ENCODE measurements at places on chromosomes 6 and 20.

- H3K36me3 ChIP-seq: no peaks in the 10 kb centered on the region
- DNase-seq: no peak
- no peak overlapping the region for H3K27ac ChIP-seq
- no peak overlapping the region for H3K4me3 ChIP-seq
Measured at GRCh38 chr20:59752101-59752586, 147.8 kb downstream of the PHACTR3 start.

- no peak overlapping the region for H3K27ac ChIP-seq
- H3K27me3 ChIP-seq: peaks cover 13% of the 10 kb centered on the region
- no peak for DNase-seq
- no peaks in the 10 kb centered on the region for H3K36me3 ChIP-seq
- H3K4me1 ChIP-seq: no peaks in the 10 kb centered on the region
Measured at GRCh38 chr6:40678941-40679340, 91.8 kb upstream of the LRFN2 start.

DNA sequence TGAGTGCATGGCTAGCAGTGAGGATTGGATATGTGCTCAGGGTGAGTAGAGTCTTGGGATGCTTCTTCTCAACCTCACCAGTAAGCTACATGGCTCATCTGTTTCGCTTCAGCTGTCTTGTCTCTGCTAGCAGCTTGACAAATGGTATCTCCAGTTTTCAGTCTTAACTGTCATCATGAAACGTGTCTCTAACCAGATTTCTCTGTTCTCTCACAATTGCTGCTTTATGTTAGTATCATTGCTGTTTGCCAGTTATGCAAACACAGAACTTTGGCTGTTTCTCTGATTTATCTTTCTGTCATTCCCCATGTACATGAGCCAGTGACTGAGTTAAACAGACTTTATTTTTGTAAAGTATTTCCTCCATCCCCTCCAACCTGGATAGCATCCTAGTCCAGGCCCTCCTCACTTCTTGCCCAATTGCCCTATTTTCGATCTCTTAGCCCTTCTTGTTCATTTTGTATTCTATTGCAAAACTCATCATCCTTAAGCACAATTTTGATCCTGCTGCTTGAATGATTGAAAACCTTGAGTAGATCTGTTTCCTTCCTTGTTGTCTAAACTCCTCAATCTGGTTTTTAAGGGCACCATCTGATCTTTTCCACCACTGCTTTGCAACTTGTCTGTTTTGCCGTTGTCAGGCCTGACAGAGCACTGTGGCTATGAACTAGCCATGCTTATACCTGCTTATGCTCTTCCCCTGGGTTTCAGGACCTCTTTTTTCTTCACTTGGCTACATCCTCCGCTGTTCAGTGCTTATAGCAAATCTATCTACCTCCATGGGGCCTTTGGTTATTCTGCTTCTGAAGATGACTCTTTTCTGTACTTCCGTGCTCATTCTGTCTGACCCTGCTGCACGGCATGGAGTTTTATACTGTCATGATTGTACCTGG, 37.7 kb upstream of the ADIG start:
- no peak overlapping the region for H3K27ac ChIP-seq
- H3K36me3 ChIP-seq: peaks cover 23% of the 10 kb centered on the region
- DNase-seq: no peak
- H3K4me3 ChIP-seq: no peak overlapping the region

- DNase-seq: no peak
- no peaks in the 10 kb centered on the region for H3K27me3 ChIP-seq
- no peaks in the 10 kb centered on the region for H3K4me1 ChIP-seq
- no peak overlapping the region for H3K27ac ChIP-seq
Measured at GRCh38 chr6:139230391-139230840, 61.4 kb downstream of the TXLNB start.

DNA sequence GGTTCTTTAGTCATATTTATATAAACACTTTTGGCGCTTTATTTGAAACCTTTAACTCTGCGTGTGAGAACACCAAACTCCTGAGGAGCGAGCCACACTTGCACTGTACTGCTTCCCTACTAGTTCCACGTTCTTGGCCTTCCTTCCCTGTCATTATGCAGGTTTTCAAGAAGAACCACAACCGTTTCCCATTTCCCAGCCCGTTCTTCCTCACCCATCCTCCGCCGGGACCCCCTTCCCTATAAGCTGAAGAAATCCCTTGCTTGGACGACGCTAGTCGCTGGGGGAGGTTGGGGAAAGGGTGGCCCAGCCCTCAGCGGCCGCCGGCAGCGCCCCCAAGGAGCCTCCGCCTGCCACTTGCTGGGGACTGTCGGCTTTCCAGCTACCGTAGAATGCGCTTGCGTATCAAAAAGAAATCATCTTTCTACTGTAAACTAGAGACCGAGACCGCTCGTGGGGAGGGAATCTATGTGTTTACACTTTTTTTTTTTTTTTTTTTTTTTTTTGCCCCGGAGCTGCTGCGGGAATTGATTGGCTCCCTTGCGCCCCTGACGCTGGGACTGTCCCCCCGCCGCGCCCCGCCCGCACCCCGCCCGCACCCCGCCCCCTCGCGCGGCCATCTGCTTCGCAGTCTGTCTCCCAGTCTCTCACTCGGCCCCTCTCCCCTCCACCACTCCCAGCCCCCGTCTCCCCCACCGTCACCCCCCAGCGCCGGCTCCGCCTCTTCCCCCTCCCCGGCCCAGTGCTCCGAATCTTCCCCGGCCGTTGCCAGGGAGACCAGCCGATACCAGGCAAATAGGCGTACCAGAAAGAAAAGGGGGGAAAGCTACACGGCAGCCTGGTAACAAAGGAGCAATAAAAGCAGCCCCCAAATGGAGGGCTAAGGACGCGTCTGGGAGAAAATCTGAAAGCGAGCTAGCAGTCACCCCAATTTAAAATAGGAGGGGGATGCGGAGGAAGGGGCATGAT, 2.3 kb upstream of the MARCKS start:
- peaks cover 53% of the 10 kb centered on the region for H3K27me3 ChIP-seq
- peaks cover 18% of the 10 kb centered on the region for H3K4me1 ChIP-seq
- H3K27ac ChIP-seq: no peak overlapping the region
- DNase-seq: peak; percentile 27
- H3K36me3 ChIP-seq: no peaks in the 10 kb centered on the region

All from activated naive CD8-positive, alpha-beta T cell treated with anti-CD3 and anti-CD28 coated beads, Interleukin-2, amount 10 ng/mL, durations not matched to agents 7 days and 5 days (primary cell).